Type B pancreatic cell (in vitro differentiated cells): ENCODE measurements at places on chromosomes 4 and X.

- H3K27me3 ChIP-seq, result no peaks in the 10 kb centered on the region
- no peaks in the 10 kb centered on the region for H3K4me1 ChIP-seq
- H3K36me3 ChIP-seq, result no peaks in the 10 kb centered on the region
- no peak overlapping the region for H3K27ac ChIP-seq
- no peak overlapping the region for H3K4me3 ChIP-seq
Observed at GRCh38 chr4:141652161-141652778, 15.9 kb downstream of the IL15 start.

DNA sequence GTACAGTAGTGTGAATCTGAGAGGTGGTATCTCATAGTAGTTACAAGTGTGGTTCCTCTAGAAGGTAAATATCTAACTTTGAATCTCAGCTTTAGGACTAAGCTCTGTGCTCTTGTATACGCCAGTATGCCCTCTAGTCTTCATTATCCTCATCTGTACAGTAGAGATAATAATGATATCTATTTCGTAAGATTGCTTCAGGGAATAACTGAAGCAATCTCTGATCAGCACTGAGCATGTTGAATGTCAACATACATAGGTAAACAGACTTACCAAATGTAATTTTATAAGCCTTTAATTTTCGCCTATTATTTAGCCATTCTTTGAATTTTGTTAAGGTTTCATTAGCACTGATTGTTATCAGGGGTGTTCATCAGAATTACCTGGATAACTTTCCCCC is 175.2 kb upstream of the ANKRD50 start:
- H3K27me3 ChIP-seq, result no peaks in the 10 kb centered on the region
- H3K36me3 ChIP-seq, result no peaks in the 10 kb centered on the region
- H3K4me3 ChIP-seq, result no peak overlapping the region
- DNase-seq, result no peak

GRCh38 chr4:156487107-156487506 is 484.5 kb downstream of the PDGFC start:
- DNase-seq, result no peak
- no peak overlapping the region for H3K4me3 ChIP-seq
- no peaks in the 10 kb centered on the region for H3K36me3 ChIP-seq
- no peaks in the 10 kb centered on the region for H3K27me3 ChIP-seq
- H3K27ac ChIP-seq, result no peak overlapping the region
- no peaks in the 10 kb centered on the region for H3K4me1 ChIP-seq

- H3K36me3 ChIP-seq, result no peaks in the 10 kb centered on the region
- DNase-seq, result no peak
- no peak overlapping the region for H3K4me3 ChIP-seq
- H3K27ac ChIP-seq, result no peak overlapping the region
- H3K27me3 ChIP-seq, result no peaks in the 10 kb centered on the region
- H3K4me1 ChIP-seq, result peaks cover 4% of the 10 kb centered on the region
Observed at GRCh38 chr4:174255786-174256185, 27.7 kb downstream of the FBXO8 start.

GRCh38 chr4:105541420-105541819 is 11.0 kb upstream of the ARHGEF38 start:
- H3K36me3 ChIP-seq, result no peaks in the 10 kb centered on the region
- H3K4me3 ChIP-seq, result no peak overlapping the region
- H3K4me1 ChIP-seq, result peaks cover 19% of the 10 kb centered on the region
- no peak overlapping the region for H3K27ac ChIP-seq

DNA sequence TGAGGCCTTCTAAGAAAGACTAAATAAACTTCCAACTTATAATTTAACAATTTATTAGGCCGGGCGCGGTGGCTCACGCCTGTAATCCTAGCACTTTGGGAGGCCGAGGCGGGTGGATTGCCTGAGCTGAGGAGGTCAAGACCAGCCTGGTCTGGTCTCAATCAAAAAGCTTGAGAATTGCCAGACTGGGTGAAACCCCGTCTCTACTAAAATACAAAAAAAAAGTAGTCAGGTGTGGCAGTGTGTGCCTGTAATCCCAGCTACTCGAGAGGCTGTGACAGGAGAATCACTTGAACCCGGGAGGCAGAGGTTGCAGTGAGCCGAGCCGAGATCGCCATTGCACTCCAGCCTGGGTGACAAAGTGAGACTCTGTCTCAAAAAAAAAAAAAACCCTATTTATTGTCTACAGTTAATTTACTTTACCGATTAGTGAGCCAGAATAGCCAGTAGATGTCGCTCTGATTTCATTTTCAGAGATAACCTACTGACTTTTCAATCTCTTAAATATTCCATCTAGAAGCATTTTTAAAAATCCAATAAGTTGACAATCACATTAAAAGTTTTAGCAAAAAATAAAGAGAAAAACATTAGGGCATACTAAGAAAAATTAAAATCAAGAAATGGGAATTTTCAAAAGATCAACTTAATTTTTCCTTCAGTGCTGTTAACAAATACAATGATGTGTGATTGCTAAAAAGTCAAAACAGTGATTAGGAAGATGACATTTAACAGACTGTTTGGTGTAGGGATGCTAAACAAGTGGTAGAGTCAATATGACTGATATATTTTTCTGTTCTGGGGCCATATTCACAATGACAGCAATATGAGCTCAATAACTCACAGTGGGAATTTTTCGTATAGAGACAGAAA is 4.3 kb upstream of the SHROOM3 start:
- H3K27me3 ChIP-seq, result peaks cover 3% of the 10 kb centered on the region
- no peak for DNase-seq
- no peaks in the 10 kb centered on the region for H3K36me3 ChIP-seq
- H3K4me3 ChIP-seq, result no peak overlapping the region
- H3K4me1 ChIP-seq, result peaks cover 23% of the 10 kb centered on the region

DNA sequence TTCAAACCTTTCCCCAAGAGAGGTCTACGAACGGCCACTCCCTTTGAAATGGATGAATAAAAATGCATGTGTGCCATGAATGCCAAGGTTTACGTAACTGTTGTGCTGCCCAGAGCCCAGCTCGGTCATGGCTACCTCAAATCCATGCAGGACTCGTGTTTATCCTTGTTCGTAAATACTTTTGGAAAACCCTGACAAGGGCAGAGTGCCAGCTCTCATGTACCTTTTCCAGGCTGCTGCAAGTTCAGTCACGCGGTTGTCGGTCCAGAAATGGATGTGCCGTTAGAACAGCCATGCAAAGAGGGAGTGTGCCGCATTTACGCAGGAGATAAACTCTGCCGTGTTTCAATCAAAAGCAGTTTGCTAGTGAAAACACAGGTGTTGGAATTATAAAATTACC is 123.4 kb downstream of the AMELX start:
- DNase-seq, result no peak
- H3K36me3 ChIP-seq, result no peaks in the 10 kb centered on the region
- H3K4me3 ChIP-seq, result no peak overlapping the region

- peaks cover 11% of the 10 kb centered on the region for H3K36me3 ChIP-seq
- H3K27ac ChIP-seq, result no peak overlapping the region
- no peaks in the 10 kb centered on the region for H3K27me3 ChIP-seq
- no peak for DNase-seq
- no peak overlapping the region for H3K4me3 ChIP-seq
- no peaks in the 10 kb centered on the region for H3K4me1 ChIP-seq
Observed at GRCh38 chr4:22410645-22411247, 105.1 kb downstream of the ADGRA3 start.

DNA sequence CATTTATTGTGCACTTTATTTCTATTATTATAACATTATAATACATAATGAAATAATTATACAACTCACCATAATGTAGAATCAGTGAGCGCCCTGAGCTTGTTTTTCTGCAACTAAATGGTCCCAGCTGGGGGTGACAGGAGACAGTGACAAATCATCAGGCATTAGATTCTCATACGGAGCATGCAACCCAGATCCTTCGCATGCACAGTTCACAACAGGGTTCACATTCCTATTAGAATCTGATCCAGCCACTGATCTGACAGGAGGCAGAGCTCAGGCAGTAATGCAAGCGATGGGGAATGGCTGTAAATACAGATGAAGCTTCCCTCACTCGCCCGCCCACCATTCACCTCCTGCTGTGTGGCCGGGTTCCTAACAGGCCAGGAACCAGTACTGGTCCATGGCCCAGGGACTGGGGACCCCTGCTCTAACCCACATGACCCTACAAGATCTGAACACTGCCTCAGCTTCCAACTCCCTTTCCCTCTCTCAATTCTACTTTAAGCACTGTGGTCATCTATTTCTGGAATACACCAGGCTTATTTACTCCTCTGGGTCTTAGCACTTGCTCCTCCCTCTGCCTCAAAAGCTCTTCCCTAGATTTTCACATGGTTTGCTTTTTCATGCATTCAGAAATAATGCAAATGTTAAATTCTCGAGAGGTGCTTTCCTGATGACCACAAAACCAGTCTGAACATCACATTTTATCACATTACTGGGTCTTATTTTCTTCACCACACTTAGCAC is 166.8 kb upstream of the HCCS start:
- H3K27me3 ChIP-seq, result no peaks in the 10 kb centered on the region
- peaks cover 3% of the 10 kb centered on the region for H3K36me3 ChIP-seq

DNA sequence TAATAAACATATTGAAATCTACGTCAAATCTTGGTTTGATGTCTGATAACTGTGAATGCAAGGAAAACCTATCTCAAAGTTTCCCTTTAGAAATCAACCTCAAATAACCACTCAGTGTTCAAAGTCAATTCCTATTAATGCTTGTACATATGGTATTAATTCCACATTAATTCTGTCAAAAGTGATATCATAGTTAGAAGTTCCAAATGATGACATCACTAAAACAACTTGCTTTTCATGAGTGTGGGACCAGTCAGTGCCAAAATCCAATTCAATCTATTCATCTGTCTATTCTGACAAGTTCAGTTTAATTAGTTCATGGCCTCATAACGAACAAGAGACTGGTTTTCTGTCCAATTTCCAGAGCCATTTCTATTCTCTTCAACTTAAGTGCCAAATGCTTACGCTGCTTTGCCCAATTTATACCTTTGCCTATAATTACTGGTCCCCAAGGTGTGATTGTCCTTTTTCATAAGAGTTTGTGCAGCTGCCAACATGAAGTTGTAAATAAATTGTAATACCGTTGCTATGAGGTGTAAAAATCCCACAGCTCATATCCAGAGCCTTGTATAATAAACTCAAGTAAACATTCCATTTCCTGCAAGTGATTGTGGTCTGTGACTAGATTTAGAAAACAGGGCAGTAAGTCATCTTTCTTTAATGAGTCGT is 476.2 kb downstream of the RAB28 start:
- H3K4me3 ChIP-seq, result no peak overlapping the region
- H3K4me1 ChIP-seq, result no peaks in the 10 kb centered on the region
- H3K27me3 ChIP-seq, result no peaks in the 10 kb centered on the region
- no peaks in the 10 kb centered on the region for H3K36me3 ChIP-seq
- DNase-seq, result no peak
- no peak overlapping the region for H3K27ac ChIP-seq

GRCh38 chrX:45712067-45712466 is 511.4 kb upstream of the DIPK2B start:
- no peak overlapping the region for H3K27ac ChIP-seq
- H3K27me3 ChIP-seq, result no peaks in the 10 kb centered on the region
- H3K4me3 ChIP-seq, result no peak overlapping the region
- no peaks in the 10 kb centered on the region for H3K36me3 ChIP-seq
- H3K4me1 ChIP-seq, result no peaks in the 10 kb centered on the region
- no peak for DNase-seq

GRCh38 chr4:10005632-10006031 is 15.7 kb downstream of the SLC2A9 start:
- H3K27ac ChIP-seq, result no peak overlapping the region
- H3K4me3 ChIP-seq, result no peak overlapping the region
- no peak for DNase-seq

- H3K4me1 ChIP-seq, result no peaks in the 10 kb centered on the region
- H3K36me3 ChIP-seq, result no peaks in the 10 kb centered on the region
- no peak overlapping the region for H3K27ac ChIP-seq
- no peak overlapping the region for H3K4me3 ChIP-seq
- no peaks in the 10 kb centered on the region for H3K27me3 ChIP-seq
Observed at GRCh38 chr4:149489321-149489720, 326.3 kb downstream of the IQCM start.

DNA sequence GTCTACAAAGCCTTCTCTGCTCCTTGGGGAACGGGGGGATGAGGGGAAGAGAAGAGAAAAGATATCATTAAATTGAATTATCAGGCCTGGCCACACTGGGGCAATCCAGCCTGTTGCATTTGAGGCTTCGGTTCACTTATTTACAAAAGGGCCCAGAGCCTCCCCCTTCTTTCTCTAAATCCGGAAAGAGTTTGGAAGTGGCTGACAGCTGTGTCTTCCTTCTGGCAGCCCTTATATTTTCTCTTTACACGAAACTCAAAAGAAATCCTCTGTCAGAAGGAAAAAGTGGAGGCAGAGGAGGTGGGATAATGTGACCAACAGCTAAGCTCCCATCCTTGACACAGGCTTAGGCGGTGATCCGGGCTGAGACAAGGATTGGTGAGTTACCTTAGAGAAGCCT is 158.3 kb upstream of the TAPT1 start:
- no peaks in the 10 kb centered on the region for H3K27me3 ChIP-seq
- no peaks in the 10 kb centered on the region for H3K36me3 ChIP-seq
- no peak overlapping the region for H3K4me3 ChIP-seq
- H3K4me1 ChIP-seq, result peaks cover 3% of the 10 kb centered on the region

DNA sequence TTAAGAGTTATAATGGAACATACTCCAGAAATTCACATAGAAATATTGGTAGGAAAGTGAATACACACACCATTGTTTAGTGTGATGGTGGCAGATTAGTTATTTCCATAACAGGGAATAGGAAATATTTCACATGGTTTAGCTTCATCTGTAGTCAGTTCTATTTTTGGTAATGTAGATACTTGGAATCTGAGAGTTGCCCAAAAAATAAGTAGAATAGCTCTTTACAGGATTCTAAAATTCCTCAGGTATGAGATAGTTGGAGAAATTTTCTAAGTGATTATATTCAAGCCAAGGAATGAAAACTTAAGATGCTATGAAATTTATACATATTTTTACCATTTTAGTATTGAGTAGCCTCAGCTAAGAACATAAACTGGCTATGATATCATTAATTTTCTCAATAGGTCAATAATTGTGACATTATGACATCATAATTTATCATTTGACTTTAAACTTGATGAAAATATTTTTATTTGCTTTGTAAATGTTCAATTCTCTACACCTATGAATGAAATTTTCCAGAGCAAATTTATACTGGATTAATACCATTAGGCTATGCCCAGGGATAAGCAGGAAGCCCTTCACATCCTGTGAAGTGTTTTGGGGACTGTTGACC is 35.8 kb downstream of the CPEB2 start:
- peaks cover 15% of the 10 kb centered on the region for H3K36me3 ChIP-seq
- peaks cover 3% of the 10 kb centered on the region for H3K4me1 ChIP-seq
- no peak for DNase-seq
- no peak overlapping the region for H3K27ac ChIP-seq

DNA sequence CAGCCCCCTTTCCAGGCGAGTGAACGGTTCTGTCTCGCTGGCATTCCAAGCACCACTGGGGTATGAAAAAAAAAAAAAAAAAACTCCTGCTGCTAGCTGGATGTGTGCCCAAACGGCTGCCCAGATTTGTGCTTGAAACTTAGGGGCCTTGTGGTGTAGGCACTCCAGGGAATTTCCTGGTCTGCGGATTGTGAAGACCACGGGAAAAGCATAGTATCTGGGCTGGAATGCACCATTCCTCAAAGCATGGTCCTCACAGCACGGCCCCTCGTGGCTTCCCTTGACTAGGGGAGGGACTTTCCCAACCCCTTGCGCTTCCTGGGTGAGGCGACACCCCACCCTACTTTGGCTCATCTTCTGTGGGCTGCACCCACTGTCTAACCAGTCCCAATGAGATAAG is 516.8 kb upstream of the FAM241A start:
- H3K27me3 ChIP-seq, result peaks cover 40% of the 10 kb centered on the region
- no peak overlapping the region for H3K4me3 ChIP-seq
- DNase-seq, result no peak
- H3K4me1 ChIP-seq, result peaks cover 6% of the 10 kb centered on the region
